Activated T-helper 9 cell treated with anti-CD3 and anti-CD28 coated beads, Interleukin-2, amount 50 U/mL, for 16 hours (primary cell): ENCODE measurements at places on chromosomes 1 and 21.

GRCh38 chr1:5189384-5189783, 535.0 kb downstream of the AJAP1 start:
- DNase-seq, result no peak

DNA sequence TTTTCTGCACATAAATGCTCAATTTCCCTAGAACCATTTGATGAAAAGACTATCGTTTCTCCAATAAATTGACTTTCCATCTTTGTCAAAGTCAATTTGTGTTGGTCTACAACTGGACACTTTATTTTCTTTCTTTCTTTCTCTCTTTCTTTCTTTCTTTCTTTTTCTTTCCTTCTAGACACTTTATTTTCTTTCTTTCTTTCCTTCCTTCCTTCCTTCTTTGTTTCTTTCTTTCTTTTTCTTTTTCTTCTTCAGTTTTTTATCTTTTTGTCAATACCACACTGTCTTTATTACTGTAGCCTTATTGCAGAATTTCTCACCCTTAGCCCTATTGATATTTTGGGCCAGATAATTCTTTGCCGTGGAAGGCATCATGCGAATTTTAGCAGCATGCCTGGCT, 73.5 kb downstream of the FASLG start:
- no peak for DNase-seq

- no peak for DNase-seq
Observed at GRCh38 chr1:41700581-41700980, 216.1 kb upstream of the EDN2 start.

GRCh38 chr1:7070389-7071029, 285.3 kb downstream of the CAMTA1 start:
- DNase-seq, result peak; percentile 9

- no peak for DNase-seq
Observed at GRCh38 chr1:32239337-32239736, 7.7 kb upstream of the FAM167B start.

- no peak for DNase-seq
Observed at GRCh38 chr21:38181096-38181495, 75.7 kb upstream of the KCNJ15 start.

GRCh38 chr1:192817246-192817645, 8.4 kb downstream of the RGS2 start:
- no peak for DNase-seq
